Stimulated activated CD8-positive, alpha-beta memory T cell treated with anti-CD3 and anti-CD28 coated beads, Interleukin-15, amount 100 ng/mL, for 24 hours (primary cell): ENCODE measurements at places on chromosomes 1 and 21.

DNA sequence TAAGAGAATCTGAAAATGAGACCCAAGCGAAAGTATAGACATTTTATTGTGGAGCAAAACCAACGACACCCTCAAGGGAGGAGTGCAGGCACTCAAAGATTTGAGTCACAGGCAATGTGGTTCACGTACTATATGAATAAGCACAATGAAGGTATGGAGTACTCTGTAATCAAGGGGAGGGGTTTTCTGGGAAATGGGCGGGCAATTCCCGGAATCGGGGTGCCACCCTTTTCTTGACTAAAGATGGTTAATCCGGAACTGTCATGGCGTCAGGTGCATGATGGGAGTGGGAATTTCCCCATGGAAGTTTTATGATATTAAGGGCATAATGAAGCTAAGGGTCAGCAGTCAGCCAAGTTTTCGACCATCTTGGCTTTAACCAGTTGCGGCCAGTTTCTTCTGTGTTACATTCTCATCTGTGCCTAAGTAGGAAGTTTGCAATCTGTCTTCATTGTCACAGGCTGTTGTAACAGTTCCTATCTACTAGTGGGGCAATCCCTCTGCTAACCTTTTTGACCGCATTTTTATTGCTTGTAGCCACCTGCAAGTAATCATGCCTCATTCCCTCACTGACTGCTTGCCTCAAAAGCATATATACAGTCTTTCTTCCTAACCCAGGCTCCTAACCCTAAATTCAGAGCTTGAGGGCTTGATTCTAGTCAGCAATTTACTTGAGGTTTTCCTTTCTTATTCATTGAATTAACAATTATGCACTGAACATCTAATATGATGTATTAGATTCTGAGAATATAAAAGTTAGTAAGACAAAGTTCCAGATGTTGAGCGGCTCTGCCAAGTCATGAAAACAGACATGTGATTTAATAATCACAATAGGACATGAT is 775 bp upstream of the AIM2 start:
- DNase-seq: peak; percentile 93

- DNase-seq: no peak
Measured at GRCh38 chr21:42120101-42120902, 49.2 kb downstream of the UMODL1 start.

DNA sequence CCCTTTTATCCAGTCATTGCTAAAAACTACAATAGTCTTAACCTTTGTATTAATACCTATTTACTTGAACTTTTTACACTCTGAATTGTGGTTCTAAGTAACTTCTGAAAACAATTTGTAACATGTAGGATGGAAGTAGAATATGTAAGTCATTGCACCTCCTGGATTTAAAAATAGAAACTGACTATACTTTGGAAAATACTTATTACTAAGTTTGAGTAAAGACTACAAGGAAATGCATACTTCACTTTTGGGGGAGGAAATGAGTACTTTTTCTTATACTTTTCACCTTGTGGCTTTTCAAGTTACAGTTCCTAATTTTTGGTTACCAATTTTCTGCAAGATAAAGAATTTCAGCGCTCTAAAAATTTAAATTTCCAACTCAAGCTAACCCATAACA is 8.7 kb downstream of the RGS18 start:
- DNase-seq: no peak

DNA sequence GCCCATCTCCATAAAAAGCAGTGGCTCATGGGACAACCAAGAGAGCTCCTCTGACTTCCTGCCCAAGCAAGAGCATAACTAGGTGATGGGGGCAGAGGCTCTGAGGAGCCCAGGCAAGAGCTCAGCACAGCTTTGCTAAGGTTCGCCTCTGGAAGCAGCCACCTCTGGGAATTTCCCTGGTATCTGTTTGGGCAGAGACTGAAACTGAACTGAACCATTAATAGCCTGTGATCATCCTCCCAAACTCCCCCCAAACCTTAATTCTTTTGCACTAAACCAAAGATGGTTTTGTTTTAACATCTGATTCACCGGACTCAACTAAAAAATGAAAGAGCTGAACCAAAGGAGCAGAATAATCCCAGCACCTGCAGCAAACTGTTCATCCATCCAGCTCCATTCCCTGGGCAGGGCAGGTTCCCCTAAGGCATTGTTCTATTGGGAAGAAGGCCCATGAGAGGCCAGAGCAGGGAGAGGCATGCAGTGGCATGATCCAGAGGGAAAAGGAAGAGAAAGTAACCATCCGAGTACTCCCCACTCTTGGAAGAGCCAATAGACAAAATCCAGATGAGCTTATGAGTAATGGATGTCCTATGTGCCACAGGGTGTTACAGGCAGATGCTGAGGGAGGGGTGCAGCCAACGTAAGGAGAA is 77.8 kb upstream of the KAZN start:
- DNase-seq: no peak

DNA sequence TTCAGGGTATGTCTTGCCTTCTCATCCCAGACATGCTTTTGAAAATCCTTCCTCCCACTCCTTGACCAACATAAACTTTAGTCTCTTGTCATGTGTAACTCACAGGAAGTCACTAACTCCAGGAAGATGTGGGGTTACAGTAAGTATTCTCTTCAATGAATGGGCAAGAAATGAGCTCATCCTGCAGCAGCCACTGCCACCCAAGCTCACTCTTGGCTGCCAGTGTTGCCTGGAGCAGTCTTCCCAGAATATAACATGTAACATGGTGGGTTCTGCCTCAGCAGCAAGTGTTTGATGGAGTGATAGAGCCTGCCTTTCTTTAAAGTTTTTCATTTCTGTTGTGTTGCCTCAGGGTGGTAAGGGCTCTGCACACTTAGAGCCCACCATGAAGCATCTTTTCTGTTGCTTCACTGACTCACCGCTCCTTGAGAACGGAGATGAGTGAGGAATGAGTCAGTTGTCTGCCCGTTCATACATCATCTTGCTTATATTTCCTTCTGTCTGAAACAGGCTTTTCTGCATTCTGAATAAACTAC is 187.0 kb downstream of the TPR start:
- DNase-seq: no peak

DNA sequence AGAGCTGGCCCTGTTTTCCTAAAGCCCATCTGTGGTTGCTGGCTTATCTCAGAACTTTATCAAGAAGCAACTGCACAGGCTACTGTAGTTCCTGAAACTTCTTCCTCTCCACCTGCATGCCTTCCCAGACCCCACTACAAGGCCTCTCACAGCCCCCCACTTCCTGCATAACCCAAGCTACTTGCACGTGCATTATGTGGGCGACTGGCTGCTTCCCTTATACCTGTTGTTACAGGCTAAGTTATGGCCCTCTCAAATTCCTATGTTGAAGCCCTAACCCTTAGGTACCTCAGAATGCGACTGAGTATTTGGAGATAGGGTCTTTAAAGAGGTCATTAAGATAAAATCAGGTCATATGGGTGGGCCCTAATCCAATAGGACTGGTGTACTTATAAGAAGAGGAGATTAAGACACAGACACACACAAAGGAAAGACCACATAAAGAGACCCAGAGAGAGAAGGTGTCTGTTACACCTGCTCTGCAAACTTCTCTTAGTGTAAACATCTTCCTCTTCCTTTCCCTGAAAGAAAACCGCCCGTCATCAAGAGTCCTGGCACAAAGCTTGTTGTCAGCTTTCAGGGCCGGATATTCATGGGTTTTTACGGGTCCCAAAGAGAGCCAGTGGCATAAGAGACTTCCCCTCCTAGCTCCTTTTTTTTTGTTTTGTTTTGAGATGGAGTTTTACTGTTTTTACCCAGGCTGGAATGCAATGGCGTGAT is 5.1 kb downstream of the ZNF496 start:
- DNase-seq: no peak
